ENCODE measurements at places on chromosomes 16 and 17.

- no peak for DNase-seq
These were observed 27.7 kb upstream of the BCO1 start for GRCh38 chr16:81210807-81211206.

DNA sequence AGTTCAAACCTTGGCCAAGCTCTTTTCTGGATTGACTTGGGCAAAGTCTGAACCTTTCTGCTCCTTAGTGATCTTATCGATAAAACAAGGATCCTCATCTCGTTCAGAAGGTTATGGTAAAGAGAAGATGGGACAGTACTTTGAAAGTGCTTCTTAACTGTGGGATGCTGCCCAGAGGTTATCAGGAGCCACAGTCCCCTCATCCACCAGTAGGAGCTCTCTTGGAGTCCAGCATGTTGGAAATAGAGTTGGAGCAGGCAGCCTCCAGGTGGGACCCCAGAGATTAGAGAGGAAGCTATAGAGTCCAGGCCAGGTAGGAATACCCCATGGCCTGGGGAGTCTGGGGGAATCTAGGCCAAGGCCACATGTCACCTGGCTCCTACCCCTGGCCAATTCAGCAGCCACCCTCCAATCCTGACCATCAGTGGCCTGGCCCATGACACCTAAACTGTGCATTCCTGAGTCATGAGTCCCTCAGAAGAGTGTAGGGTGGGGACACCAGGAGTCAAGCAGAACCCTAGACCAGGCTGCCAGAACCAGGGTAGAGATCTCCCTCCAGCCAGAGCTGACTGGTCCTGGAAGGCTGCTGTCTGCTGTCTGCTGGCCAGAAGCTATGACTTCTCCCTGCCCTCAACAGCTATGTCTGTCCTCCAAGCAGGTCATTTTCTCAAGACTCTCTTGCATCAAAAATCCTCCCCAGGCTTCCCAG, 144.3 kb downstream of the AIPL1 start:
- no peak for DNase-seq

- no peak for DNase-seq
These were observed 1.9 kb downstream of the DUS1L start for GRCh38 chr17:82063424-82064415.

DNA sequence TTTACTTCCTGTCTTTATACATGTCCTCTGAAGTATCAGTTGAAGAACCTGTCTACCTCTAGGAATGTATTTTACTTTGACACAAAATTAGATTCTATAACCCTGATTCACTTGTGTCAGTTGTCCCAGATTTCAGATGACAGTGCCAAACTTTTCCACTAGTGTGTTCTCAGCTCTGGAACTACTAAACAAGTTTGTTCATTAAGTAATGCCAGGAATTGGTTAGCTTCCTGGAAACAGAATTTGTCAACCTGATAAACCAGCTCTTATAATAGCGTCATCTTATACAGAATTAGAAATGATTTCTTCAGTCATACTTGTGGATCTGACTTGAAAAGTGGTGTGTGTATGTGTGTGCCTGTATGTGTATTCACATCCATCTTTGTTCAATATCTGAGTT, 7.4 kb downstream of the MAP3K3 start:
- no peak for DNase-seq

DNA sequence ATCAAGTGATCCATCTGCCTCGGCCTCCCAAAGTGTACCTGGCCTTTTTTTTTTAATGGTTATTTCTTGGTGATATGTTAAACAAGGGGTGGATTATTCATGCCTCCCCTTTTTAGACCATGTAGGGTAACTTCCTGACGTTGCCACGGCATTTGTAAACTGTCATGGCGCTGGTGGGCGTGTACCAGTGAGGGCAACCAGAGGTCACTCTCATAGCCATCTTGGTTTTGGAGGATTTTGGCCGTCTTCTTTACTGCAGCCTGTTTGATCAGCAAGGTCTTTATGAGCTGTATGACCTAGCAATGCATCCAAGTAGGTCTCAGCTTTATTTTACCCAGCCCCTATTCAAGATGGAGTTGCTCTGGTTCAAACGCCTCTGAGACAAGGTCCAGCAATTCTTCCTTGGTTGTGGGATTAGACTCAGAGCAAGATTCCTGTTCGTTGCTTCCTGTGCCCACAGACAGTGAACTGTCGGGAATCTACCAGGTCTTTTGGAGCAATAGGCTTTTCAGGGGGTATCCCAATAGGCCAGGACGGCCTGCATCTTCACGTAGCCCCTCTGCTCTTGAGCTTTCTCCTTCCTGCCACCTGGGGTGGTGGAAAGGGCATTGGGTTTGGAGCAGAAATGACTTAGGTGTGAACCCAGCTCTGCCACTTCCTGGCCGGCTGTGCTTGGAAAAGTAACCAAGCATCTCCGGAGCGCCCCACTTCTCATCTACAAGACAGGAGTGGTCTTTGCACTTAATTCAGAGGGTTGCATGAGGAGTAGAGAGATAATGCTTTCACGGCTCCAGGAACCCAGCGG, 52.9 kb upstream of the SEC14L1 start:
- DNase-seq = no peak

DNA sequence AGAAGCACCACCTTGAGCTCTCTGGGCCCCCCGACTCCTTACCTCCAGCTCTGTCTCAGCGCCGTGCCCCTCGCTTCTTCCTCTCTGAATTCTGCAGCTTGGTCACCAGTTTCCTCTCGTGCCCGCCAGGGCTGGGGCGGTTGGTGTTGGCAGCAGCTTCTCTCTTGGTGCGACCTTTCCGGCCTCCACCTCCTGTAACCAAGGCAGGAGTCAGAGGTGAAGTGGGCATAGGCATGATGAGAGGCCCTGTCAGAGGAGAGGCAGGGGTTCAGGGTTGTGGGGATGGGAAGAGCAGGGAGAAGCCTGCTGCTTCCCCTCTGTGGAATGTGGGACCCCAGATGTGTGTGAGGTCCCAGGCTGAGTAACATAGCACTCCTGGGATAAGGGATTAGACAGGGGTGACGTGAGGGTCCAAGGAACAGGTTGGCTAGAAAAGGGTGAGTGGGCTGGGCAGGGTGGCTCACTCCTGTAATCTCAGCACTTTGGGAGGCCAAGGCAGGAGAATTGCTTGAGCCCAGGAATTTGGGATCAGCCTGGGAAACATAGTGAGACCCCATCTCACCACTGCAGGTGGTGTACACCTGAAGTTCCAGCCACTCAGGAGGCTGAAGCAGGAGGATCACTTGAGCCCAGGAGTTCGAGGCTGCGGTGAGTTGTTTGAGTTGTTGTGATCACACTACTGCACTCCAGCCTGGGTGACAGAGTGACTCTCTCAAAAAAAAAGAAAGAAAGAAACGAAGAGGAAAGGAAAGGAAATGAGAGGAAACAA, 626 bp downstream of the NUPR1 start:
- no peak for DNase-seq

GRCh38 chr16:84450176-84450865, 54.1 kb downstream of the MEAK7 start:
- DNase-seq = no peak

GRCh38 chr17:59607817-59608403, 11.8 kb upstream of the CLTC start:
- no peak for DNase-seq

DNA sequence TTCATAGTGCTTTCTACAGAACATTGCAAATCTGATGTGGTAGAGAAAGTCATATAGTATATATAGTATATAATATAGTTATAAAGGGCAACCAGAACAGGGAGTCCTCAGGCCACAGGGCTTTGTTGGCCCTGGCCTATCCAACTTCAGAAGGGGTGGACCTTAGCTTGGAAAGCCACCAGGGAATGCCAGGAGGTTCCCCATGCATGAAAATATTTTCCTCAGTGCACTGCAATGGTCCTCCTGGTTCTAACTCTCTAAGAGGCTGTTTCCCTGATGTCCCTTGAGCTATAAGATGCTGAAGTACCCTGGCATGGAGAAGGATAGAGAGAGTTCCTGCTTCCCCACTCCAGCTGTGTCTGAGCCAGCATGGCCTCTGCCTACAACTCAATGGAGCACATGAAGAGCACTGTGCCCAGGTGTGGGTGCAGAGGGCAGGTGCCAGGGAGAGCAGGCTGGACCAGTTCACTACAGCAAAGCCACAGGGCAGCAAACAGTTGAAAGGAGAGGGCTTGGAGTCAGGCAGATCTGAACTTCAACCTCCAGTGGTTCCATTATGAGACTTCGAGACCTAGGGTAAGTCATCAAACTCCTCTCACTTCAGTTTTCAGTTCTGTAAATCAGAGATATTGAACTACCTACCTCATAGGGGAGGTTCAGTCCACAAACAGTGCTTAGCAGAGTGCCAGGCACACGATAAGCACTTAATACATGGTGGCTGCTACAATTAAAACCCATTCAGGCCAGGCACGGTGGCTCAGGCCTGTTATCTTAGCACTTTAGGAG, 183.1 kb downstream of the SALL1 start:
- no peak for DNase-seq

DNA sequence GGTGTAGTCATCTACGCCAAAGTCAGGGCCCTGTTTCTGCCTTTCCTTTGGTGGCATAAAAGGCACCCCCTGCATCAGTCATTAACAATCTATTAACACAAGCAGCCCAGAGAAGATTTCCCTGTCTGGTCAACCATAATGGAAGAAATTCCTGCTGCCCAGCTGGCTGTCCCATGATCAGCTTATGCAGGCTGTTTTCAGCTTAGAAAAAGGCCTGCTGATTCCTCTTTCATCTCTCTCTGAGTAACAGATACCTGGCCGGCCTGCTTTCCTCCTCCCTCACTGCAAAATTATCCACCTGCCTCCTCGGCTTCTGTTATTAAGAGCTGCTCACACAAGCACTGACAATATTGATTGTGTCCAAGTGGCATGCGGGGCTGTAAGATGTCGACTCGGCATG, 70.3 kb upstream of the MMP2 start:
- no peak for DNase-seq

DNA sequence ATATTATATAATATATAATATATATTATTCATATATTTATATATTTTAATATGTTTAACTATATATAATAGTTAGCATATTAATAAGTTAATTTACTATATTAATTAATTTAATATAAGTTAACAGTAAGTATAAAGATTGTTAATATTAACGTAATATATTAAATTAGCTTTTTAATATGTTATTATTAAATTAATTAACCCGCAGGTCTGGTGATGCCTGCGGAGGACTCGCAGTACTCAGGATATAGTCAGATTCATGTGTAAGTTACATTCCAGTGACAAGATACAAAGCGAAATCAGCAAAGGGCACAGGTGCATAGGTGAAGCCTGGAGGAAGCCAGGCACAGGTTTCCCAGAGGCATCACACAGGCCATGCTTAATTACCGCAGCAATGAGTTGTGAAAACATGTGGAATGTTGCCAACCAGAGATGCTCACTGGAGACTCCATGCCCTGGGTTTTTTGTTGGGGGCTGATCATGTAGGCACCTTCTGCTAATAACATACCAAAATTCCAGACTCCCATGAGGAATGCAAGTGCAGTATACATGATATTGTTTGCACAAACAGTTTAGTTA, 130.4 kb upstream of the MPHOSPH6 start:
- DNase-seq = no peak

DNA sequence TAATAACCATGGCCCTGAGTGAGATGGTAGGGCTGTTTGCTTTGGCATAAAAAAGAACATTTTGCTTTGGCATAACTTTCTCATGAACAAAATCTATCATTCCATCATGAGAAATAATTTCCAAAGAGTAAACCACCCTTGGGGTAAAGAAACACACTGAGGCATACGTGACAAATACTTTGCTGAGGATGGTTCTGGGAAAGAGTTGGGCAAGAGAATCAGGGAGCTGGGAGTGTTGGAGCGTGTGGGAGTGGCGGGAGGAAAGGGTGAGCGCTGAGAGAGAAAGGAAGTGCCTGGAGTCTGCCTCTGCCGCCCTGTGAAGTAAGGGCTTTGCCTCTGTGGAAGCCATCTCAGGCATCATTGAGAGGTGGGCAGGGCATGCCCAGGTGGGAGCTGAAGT, 60.2 kb upstream of the ARHGAP44 start:
- DNase-seq = no peak

- no peak for DNase-seq
These were observed 20.1 kb downstream of the NDEL1 start for GRCh38 chr17:8455665-8456209.

- DNase-seq = no peak
These were observed 40.1 kb upstream of the CLEC19A start for GRCh38 chr16:19245326-19245925.

- DNase-seq = no peak
These were observed 276.9 kb downstream of the SOX9 start for GRCh38 chr17:72397687-72398086.

- DNase-seq = no peak
These were observed 26.4 kb downstream of the GOSR1 start for GRCh38 chr17:30503558-30503957.

- no peak for DNase-seq
These were observed 323 bp downstream of the ST3GAL2 start for GRCh38 chr16:70438585-70438968.

GRCh38 chr17:57946798-57947358, 8.3 kb downstream of the CUEDC1 start:
- DNase-seq = peak; percentile 64

DNA sequence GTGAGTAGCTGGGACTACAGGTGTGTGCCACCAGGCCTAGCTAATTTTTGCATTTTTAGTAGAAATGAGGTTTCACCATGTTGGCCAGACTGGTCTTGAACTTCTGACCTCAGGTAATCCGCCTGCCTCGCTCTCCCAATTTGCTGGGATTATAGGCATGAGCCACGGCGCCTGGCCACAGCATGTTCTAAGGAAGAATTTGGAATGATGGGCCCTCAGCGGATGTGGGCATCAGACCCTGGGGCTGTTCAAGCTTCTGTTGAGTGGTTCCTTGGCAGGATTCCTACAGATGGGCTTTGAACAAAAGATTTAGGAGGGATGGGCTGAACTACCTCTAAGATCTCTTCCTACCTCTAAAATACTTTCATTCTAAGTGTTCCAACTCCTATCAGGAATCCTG, 4.1 kb downstream of the PRPSAP2 start:
- no peak for DNase-seq

DNA sequence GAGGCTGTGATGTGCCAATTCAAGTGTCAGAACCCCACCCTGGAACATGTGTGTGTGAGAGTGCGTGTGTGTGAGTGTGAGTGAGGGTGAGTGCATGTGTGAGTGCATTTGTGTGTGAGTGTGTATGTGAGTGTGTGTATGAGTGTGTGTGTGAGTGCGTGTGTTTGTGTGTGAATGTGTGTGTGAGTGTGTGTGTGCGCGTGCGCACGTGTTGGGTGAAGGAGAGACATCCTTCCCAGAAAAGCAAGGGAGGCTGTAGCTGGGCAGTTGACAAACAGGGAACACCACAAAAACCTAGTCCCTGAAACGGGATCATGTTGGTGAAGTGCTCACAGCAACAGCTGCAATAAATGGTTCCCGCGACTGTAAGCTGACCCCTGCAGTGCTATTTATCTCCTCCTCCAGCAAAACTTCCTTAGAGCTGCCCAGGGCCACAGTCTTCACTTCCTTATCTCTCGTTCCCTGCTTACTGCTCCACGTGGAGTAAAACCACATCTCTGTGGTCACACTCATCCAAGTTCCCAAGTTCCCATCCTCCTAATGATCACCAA, 40.1 kb upstream of the RPL38 start:
- no peak for DNase-seq

All from CD4-positive, alpha-beta T cell treated with Interleukin-15 for 1 hour (primary cell).